ENCODE measurements at places on chromosomes 7 and 10.

GRCh38 chr7:50209461-50210135, 94.9 kb upstream of the IKZF1 start:
- no peak for DNase-seq

- no peak for DNase-seq
These were observed 9.1 kb upstream of the ANAPC16 start for GRCh38 chr10:72206511-72207229.

DNA sequence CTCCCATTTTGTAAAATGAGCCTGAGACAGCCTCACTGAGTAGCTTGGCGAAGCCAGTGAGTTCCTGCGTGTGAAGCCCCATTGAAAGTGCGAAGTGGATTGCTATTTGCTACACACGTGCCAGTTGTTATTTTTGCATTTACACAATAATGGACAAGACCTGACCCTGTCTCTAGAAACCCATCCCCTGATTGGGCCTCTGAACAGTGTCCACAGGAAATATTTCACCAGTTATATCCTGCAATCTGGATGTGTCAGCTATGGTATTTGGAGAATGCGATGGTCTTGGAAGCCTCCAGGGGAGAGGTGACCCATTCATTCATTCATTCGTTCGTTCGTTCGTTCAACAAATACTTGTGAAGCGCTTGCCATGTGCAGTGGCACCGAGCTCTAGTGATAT, 37.1 kb downstream of the COL13A1 start:
- DNase-seq, result no peak

DNA sequence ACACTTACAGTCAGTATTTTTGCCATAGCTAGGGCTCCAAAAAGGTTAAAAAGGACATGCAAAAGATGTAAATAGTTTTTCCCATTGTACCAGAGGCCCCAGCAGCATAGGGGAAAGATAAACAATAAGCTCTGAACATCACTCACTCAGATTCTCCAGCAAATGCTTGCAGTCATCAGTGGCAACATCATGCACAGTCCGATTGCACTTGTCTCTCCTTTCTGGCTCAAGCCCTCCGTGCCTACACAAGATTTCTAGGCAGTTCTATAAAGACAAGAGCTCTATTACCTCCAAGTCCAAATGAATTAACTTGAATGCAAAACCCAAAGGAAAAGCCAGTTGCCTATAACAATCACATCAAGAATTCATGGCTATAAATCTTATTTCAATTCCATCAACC, 106.3 kb downstream of the CTTNBP2 start:
- no peak for DNase-seq

DNA sequence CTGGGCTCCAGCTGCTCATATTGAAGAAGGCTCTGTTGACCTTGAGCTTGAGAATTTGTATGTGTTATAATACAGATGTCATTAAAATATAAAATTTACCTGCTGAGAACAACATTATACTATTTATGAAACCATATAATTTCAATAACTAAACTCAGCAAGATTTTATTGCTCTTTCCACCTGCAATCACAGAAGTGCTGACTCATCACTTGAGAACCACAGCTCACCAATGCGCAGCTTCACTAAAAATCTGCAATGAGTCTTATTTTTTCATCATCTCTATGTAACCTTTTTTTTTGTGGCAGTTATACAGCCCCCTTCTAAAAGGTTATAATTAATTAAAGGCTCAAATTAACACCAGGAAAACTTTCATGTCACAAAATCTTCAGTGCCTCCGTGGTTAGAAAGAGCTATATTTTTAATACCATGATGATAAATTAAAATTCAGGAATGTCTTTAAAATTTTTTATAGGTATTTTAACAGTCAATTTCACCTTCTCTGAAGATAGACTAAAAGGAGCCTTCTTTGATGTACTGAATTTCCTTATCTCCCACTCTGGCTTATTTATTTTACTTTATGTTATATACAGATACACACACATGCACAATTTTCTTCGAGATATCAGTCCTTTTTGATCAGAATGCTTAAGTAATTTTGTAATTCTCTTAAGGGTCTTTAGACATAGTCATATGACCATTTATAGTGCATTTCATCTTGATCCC, 102.7 kb downstream of the EVX1 start:
- DNase-seq, result no peak

- no peak for DNase-seq
These were observed 69.6 kb upstream of the MKX start for GRCh38 chr10:27815261-27815660.

DNA sequence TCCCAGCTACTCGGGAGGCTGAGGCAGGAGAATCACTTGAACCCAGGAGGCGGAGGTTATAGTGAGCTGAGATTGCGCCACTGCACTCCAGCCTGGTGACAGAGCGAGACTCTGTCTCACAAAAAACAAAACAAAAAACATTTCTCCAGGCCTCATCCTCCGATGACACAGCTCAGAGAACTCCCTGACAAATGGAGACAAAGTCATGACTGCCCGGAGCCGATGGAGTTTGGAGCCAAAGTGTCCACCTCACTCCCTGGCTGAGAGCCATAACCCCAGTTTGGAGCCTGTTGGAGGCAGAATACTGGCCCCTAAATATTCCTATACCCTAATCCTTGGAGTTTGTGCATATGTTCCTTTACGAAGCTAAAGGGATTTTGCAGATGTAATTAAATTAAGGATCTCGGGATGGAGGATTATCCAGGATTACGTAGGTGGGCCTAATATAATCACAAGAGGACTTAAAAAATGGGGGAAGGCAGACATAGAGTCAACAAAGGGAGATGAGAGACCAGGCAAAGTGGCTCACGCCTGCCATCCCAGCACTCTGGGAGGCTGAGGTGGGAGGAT, 22.7 kb downstream of the SSC4D start:
- no peak for DNase-seq

GRCh38 chr7:55436457-55436856, 71.3 kb downstream of the LANCL2 start:
- no peak for DNase-seq

- DNase-seq, result no peak
These were observed 14.7 kb downstream of the HNRNPA2B1 start for GRCh38 chr7:26185844-26186180.

- no peak for DNase-seq
These were observed 44.8 kb upstream of the ADO start for GRCh38 chr10:62759599-62760175.

GRCh38 chr10:78688901-78689583, 379.7 kb upstream of the ZMIZ1 start:
- DNase-seq, result no peak

DNA sequence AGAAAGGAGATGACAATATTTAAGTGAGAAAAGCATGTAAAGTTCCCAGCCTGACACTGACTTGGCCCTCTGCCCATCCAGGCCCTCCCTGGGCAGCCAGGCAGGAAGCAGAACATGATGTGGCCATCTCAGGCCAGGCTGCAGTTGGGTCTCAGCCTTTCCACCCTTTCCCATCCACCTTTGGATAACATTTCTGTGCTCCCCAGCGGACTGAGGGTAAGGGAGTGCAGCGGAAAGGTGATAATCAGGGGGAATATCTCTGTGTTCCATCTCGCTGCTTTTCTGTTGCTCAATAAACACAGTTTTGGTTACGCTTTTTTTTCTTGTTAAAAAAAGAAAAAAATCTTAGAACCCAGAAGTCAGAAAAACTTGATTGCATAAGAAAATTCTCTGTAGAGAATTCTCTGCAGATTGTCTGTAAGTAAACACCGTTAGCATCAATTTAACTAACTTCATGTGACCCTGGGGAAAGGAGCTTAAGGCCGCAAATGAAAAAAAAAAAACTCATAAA, 37.2 kb upstream of the TARP start:
- DNase-seq, result no peak

GRCh38 chr10:110175406-110175805, 32.0 kb upstream of the MXI1 start:
- DNase-seq, result peak; percentile 42

DNA sequence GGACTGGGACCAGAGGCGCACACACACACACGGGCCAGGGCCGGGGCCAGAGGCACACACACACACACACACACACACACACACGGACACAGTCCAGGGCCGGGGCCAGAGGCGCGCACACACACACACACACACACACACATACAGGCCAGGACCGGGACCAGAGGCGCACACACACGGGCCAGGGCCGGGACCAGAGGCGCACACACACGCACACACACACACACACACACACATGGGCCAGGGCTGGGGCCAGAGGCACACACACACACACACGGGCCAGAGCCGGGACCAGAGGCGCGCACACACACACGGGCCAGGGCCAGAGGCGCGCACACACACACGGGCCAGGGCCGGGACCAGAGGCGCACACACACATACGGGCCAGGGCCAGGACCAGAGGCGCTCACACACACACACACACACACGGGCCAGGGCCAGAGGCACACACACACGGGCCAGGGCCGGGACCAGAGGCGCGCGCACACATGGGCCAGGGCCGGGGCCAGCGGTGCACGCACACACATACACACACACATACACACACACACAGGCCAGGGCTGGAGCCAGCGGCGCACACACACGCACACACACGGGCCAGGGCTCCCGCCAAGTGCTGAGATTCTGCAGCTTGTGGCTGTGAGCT, 268.8 kb downstream of the ELFN1 start:
- no peak for DNase-seq

DNA sequence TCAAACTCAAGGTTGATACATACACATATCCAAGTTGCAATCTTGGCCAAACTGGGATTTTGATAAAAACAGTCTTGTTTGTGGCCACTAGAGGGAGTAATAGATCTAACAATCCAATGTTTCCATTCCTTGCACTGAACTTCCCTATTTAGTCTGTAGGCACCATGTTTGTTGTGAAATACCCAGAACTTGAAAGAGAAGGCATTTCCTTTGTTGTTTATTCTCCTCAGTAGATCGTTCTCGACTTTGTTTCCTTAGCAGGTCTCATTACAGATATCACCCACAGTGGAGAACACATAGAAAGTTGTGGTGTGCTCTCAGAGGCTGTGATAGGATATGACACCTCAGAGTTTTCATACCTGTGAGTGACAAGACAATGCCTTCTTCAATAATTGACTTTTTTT, 70.3 kb upstream of the MXI1 start:
- DNase-seq, result peak; percentile 88

- DNase-seq, result no peak
These were observed 782 bp downstream of the POU6F2 start for GRCh38 chr7:38978491-38978890.

GRCh38 chr10:48450233-48450740, 143.8 kb downstream of the MAPK8 start:
- DNase-seq, result no peak

DNA sequence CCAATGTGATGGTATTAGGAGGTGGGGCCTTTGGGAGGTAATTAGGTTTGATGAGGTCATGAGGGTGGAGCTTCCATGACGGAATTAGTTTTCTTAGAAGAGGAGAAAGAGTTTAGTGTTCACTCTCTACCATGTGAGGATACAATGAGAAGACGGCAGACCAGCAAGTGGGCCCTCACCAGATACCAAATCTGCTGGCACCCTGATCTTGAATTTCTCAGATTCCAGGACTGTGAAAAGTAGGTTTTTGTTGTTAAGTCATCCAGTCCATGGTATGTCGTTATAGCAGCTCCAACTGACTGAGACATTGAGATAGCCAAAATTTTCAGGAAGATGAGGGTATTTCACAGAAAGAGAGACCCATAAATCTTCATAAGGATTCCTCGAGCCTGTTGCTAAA, 3.6 kb upstream of the TMEM196 start:
- no peak for DNase-seq

DNA sequence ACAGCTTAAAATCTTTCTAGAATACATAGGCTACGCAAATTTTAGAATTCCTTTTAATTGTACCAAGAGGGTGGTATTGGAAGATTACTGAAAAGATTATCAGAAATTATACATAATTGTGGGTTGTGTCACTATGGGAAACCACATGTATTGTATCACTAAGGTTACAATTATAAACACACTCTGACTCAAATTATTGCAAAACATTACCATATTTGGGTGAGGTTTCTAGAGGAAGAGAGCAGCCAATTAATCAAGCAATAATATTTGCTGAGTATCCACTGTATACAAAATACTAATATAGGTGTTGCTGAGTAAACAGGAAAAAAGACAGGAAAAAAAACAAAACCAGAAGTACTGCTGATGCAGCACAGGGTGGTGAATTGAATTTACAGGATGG, 3.1 kb upstream of the CAPZA2 start:
- no peak for DNase-seq

DNA sequence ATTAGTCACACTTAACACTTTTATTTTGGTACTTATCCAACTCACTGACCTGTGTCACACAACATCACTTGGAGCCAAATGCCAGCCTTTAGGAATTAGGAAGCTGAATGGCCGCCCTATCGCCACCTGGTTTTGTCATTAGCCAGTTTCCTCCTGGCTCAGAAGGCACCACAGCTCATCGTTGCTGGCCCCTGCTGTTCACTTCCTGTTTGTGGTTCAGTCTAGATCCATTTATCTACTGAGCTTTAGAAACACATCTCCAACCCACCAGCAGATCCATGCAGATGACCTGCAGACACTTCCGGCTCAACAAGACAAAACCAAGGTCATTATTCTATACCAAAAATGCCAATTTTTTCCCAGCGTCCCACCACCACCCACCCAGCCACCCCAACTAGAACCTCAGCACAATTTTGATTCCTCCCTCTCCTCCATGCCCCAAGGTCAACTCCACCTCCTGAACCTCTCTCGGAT, 193.5 kb upstream of the NEBL start:
- no peak for DNase-seq

GRCh38 chr7:106071999-106072714, 40.0 kb downstream of the SYPL1 start:
- peak; percentile 11 for DNase-seq

- DNase-seq, result no peak
These were observed 630.3 kb upstream of the POT1 start for GRCh38 chr7:125559921-125560320.

GRCh38 chr10:96576277-96576980, 10.4 kb downstream of the TM9SF3 start:
- no peak for DNase-seq

GRCh38 chr10:90342480-90342879, 515.4 kb downstream of the HTR7 start:
- no peak for DNase-seq

DNA sequence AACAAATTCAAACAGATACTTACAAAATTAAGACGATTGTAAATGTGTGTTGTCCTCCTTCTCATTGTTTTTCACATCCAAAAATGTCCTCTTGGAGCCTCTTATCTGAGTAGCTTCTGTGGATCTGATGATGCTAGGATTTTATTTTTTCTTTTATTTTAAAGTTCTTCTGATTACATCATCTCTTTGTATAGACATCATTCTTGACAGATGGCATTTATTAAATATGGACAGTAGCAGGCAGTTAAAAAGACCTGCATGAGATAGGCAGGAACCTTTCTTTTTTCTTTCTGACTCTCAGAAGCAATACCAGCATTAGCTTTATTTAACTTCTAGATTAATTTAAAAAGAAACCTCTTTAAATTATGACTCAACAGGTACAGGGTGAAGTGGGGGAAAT, at the start of gene RPA3:
TSS of gene RPA3 (minus strand) at position 116 of the 400 bp plus-strand sequence. CDS start 78,189 bp downstream, outside the sequence.
- no peak for DNase-seq

- DNase-seq, result no peak
These were observed 212.1 kb downstream of the MLLT10 start for GRCh38 chr10:21746118-21746517.
